Bone marrow (tissue), 2 donors: ENCODE measurements at places on chromosomes 11 and 22.

DNA sequence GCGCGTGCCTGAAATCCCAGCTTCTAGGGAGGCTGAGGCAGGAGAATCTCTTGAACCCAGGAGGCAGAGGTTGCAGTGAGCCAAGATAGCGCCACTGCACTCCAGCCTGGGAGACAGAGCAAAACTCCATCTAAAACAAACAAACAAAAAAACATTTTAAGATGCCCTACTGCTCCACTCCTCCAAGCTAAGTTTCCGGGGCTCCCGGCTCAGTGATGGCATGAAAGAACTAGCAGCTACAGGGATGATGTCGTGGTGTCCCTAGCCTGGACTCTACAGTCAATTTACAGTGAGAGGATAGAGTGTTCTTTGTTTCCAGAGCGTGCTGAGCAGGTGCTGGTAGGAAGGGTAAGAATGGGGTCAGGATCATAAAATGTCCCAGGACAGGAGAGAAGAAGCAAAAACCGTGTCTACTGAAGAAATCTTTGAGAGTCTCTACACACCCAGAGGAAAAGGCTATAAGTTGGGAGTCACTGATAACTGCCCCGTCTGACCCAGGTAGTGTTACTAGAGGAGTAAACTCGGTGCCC lies 1.2 kb upstream of the ZBTB3 start:
- DNase-seq = no peak

DNA sequence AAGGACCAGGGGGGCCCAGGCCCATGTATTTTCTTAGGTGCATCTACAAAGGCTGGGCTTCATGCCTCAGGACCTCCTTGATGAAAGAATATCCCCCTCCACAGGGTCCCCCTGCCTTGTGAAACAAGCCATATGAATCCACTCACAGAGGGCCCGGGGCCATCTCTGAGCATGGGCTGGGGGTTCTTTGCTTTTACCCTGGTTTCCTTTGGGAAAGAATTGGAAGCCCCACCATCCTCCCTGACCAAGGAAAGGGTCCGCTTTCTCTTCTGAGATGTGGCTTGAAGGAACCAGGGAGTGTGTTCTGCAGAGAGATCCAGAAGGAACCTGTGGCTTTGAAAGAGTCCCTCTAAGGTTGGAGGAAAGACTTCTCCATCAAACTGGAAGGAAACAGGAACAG lies 9.2 kb upstream of the ANO1 start:
- no peak for DNase-seq

GRCh38 chr22:20292108-20292507 lies 24.0 kb upstream of the RTN4R start:
- DNase-seq = no peak

DNA sequence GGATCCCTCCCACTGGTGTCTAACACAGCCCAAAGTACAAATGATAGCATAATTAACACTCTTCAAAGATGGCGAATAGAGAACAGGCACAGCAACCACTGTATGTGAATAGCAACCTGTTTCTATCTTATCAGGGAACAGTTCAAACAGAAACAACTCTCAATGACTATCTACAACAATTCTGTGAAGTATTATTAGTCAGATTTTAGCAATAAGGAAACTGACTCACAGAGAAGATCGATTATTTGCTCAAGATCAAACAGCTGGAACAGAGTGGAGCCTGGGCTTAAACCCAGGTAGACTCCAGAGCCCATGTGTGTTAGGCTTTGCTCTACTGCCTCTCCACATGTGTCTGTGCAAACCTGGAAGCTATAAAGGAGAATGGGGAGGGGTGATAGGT lies 88.7 kb downstream of the C11orf58 start:
- DNase-seq = no peak

GRCh38 chr22:18970948-18971315 lies 34.8 kb upstream of the PRODH start:
- no peak for DNase-seq

GRCh38 chr11:130037881-130038585 lies 31.7 kb upstream of the APLP2 start:
- DNase-seq = no peak

GRCh38 chr11:124950601-124951330 lies 3.2 kb upstream of the CCDC15 start:
- no peak for DNase-seq

DNA sequence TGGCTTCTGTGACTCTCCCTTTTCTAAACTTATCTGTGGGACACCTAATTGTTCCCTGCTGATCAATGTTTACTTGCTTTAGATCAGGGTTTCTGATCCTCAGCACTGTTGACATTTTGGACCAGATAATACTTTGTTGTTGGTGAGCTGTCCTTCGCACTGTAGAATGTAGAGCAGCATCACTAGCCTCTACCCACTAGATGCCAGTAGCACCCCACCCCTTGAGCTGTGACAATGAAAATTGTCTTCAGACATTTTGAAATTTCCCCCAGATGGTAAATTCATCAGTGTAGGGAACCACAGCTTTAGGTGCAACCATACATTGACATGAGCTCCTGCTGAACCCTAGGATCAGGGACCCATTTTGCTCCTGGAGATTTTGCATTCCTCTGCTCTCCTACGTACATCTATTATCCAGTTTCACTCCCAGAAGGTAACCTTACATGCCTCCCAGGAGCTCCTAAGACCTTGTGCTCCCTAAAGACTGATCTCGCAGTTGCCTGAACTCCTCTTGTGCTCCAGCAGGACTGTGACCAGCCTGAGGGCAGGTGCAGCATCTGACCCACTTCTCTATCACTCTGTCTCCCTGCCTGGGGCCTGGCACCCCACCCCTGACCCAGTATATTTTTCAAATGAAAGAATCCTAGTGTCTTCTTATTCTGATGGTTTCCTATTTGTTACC lies 107.8 kb downstream of the FAR1 start:
- DNase-seq = no peak

GRCh38 chr22:19579880-19580279 lies 55.7 kb upstream of the CLDN5 start:
- no peak for DNase-seq

GRCh38 chr22:46783721-46784120 lies 21.3 kb downstream of the TBC1D22A start:
- no peak for DNase-seq

- no peak for DNase-seq
These were observed 6.6 kb downstream of the RTL6 start for GRCh38 chr22:44491269-44492035.

GRCh38 chr11:12811861-12812260 lies 137.6 kb downstream of the TEAD1 start:
- no peak for DNase-seq

DNA sequence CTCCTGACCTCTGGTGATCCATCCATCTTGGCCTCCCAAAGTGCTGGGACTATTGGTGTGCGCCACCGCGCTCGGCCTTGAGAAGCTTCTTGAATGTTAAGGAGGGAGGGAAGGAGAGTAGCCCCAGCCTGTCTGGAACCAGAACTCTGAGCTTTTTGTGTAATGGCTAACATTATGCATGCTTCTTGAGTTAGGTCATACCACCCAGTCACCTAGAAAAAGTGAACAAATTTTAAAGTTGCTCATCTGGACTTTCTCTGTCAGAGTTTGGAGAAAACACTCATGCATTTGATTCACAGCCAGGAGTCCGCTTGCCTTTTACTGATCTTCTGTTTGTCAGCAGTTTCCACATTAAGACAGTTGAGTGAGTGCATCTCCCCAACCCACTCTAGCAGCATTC lies 82.1 kb downstream of the PPP6R3 start:
- DNase-seq = no peak

DNA sequence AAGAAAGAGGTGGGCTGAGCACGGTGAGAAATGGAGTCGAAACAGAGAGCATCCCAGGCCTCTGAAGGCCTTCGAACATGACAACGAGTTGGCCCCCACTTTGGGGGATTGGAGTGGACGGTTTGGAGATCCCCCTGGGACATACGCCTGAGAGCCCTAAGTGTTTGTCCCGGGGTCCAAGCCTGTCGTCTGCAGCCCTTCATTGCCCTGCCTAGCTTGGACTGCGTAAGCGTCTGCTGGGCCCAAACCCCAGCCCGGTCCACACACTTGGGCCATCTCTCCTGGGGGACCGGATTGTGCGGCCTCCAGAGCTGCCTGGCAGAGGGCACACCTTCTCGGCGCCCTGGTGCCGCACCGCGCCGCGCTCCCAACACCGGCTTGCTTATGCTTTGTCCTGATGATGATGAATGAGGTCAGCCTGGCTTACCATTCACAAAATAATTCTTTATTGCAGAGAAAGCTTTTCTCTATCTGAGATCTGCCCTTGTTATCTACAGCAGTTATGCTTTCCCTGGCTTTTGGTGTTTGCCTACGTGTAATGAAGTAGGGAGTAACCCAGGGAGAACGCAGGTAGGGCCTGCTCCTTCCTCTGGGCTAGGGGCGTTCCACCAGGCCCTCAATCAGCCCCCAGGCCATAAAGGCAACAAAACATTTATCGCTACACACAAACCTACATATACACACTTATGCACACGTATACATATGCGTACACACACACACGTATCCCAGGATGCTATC lies 85.9 kb upstream of the PPARA start:
- DNase-seq = no peak

GRCh38 chr22:19879992-19880785 lies 25.5 kb upstream of the GNB1L start:
- DNase-seq = no peak

DNA sequence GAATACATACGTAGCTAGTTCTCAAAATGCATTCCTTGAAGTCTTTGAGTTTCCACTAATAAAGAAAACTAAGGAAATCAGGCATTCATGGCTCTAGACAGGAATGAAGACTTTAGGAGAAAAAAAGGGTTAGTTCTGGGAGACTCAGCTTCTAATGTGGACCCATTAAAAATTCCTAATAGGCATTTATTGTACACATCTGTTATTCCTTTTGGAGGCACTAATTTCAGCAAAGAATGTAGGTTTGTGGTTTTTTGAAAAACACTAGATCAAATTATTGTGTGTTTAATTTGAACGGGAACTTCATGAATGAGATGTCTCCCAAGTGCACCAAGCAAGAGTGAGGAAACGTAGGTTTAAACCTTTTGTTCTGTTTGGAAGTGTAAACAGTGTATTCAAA lies 42.7 kb downstream of the PARVA start:
- DNase-seq = no peak

GRCh38 chr11:112566124-112566523 lies 305.5 kb upstream of the PLET1 start:
- DNase-seq = no peak

DNA sequence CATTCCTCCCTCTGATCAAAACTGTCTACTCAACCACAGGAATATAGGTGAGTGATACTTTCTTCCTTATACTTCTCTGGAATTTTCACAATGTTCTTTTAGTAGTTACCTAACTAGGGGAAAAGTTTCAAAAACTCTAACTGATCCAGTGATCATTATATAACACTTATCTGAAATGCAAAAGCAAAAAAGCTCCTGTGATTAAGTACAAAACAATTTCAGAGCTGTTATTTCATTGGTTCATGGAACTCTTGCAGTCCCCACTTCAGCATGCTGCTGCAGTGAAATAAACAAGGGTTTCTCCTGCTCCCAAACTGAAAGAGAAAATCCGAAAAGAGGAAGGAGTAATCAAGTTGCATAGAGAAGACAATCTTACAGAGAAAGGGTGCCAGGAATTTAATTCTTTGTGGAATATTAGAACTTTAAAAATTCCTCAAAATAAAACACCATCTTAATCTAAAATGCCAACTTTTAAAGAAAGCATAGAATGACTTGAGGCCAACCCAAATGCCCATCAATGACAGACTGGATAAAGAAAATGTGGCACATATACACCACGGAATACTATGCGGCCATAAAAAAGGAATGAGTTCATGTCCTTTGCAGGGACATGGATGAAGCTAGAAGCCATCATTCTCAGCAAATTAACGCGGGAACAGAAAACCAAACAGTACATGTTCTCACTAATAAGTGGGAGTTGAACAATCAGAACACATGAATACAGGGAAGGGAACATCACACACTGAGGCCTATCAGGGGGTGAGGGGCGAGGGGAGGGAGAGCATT lies 20.3 kb downstream of the PPP2R1B start:
- DNase-seq = no peak

DNA sequence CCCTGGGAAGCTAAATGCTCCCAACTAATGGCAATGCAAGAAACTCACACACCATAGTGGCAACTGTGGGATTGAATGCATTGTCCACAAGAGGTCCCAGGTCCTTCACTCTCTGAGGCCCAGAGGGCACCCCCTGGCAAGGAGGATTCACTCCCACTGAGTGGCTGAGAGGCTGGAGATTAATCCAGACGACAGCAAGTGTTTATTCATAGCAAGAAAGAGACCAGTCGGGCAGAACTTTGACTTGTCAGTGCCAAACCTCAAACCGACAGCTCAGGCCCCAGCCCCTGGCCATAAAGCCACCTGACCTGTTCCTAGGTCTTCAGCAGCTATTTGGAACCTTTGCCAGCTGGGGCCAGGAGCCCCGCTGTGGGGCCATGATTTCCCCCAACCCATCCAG lies 54.5 kb upstream of the MPEG1 start:
- no peak for DNase-seq

DNA sequence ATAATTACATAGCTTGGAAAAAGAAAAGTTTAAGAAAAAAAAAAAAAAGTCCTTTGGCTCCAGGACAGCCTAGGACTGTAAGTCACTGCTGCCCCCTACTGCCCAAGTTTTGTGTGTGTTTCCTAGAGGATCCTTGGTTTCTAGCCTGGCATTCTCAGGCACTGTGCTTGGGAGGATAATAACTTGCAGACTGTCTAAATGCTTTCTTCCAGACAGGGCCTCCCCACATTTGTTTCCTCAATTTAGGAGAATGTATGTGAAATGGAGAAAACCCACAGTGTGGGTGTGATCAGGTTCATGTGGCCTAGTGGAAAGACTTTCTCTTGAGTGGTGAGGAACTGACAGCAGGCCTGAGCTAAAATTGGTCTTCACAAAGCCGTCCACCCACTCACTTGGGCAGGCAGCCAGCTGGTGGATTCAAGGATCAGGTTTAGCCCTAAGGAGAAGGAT lies 191.0 kb downstream of the NAV2 start:
- no peak for DNase-seq

GRCh38 chr11:29448246-29448877 lies 568.5 kb downstream of the KCNA4 start:
- DNase-seq = no peak

DNA sequence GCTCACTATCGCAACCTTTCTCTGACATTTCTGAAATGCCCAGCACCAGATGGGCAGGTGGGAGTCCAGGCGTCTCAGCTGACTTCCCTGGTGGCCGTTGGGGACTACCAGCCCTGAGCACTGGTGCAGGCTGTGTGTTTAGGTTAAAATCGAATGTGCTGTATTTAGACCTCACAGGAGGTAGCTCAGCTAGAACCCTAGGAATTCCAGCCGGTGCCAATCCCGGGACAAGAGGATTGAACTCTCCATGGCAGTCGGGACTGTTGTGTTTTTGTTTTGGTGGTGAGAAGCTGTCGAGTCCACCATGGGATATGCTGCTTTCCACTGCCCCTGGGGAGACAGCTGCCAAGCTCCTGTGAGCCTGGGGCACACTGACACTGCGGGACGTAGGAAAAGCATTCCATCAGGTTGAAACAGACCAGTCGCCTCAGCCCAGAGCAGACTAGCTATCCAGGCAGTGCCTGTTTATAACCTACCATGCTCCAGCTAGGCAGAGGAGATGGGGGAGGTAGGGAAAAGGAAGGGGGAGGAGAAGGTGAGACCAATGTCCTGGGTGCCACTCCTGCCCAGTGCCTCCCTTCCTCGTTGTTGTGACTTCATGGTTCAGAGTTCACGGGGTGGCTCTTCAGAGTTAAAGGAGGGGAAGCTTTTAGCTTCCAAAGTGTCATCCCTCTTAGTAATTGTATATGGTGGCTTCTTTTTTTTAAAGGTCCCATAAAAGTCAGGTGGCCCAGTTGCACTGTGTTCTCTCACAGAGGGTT lies 53.0 kb downstream of the MICAL2 start:
- DNase-seq = no peak

GRCh38 chr22:47124451-47124881 lies 362.0 kb downstream of the TBC1D22A start:
- no peak for DNase-seq
